Stimulated activated CD4-positive, alpha-beta T cell treated with anti-CD3 and anti-CD28 coated beads, Interleukin-2, amount 100 ng/mL, for 24 hours (primary cell): ENCODE measurements at places on chromosomes 3 and 15.

DNA sequence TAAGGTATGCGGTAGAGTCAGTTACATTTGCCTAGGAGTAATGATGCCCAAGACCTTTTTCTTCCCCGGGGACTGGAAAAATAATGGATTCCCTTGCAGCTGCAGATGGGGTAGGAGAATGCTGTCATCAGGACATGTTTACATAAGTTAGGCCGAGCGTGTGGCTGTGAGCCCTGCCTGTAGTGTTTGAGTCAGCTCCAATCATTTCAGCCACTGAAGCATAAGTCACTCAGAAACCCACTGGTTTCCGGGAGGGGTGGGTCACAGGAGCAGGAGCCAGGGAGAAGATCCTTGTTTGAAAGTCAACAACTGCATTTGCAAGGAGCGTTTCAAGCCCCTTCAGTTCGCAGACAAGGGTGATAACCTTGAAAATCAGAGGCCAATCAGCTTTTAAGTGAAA is 562.3 kb downstream of the MCTP2 start:
- DNase-seq: no peak

GRCh38 chr3:175066617-175067415 is 207.7 kb downstream of the NAALADL2 start:
- DNase-seq: no peak

- no peak for DNase-seq
These were observed 129.8 kb upstream of the CPNE4 start for GRCh38 chr3:132164469-132165092.

DNA sequence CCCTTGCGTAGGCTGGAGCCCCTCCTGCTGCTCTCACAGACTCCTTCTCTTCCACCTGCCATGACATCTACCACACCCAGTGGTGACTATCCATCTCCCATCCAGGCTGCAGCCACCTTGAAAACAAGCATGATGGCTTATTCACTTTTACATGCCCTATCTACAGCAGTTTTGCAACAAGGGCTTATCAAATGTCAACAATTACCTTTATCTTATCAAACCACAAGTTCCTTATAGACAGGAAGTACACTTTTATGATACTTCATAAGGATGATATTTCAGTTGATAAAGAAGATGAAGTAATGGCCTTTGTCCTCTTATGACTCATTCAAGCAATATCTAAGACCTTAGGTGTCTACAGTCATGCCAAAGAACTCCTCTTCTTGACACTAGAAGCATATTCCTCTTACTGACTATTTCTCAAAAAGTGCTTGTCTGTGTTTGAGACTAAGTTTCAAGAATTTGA is 125.3 kb upstream of the SPRED1 start:
- no peak for DNase-seq

DNA sequence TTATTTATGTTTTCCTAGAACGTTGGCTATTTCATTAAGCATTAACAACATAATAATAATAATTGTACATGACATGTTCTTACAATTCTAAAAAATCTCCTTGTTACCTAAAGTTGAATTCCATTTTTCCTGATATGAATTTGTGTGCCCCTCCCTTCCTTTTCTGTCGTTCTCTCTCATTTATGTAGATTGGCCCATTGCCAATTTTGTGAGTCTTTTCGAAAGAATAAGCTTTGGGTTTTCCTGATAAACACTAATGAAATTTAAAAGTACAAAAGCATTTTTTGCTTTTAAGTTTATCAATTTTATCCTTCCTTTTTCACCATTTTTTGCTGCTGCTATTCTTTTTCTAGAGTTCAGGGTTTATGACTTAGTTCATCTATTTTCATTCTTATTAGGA is 44.9 kb downstream of the PRR23E start:
- DNase-seq: no peak
